Dermis microvascular lymphatic vessel endothelial cell (primary cell): ENCODE measurements at places on chromosomes 5 and 9.

GRCh38 chr5:75716715-75717081, 539 bp downstream of the POC5 start:
- DNase-seq, result no peak

DNA sequence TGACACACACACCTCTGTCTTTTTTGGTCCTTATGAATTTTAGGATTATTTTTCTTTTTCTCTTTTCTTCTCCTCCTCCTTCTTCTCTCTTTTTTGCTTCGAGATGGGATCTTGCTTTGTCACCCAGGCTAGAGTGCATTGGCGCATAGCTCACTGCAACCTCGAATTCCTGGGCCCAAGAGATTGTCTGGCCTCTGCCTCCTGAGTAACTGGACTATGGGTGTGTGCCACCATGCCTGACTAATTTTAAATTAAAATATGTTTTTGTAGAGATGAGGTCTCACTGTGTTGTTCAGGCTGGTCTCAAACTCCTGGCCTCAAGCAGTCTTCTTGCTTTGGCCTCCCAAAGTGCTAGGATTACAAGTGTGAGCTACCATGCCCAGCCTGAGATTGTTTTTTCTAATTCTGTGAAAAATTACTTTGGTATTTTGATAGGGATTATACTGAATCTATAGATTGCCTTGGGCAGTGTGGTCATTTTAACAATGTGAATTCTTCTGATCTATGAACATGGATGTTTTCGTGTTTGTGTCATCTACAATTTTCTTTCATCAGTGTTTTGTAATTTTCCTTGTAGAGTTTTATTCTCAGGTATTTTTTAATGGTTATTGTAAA, 7.7 kb downstream of the AHRR start:
- DNase-seq, result no peak

DNA sequence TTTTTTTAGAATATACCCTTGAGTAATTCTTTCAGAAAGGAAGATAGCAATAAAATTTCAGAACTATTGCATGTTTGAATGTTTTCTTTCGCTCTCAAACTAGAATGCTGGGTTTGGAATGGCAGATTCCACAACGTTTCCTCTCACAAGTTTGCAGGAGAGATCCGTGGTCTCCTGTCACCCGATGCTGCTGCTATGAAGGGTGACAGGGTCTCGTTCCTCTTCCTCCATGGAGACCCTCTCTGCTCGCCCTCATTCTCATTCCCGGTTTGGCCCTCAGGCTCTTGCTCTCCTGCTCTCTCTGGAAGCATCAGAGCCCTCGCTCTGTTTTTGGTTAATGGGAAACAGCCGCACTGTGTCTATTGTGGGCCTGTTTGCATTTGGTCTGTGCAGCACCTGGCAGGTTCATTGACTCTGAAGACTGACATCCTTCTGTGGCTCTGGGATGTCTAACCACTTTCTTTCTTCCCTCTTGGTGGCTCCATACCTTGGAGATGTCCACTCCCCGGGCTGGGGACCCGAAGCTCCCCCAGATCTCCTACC, 12.6 kb upstream of the FAM163B start:
- no peak for DNase-seq

- no peak for DNase-seq
These were observed 117.0 kb upstream of the BOD1 start for GRCh38 chr5:173733425-173733824.

DNA sequence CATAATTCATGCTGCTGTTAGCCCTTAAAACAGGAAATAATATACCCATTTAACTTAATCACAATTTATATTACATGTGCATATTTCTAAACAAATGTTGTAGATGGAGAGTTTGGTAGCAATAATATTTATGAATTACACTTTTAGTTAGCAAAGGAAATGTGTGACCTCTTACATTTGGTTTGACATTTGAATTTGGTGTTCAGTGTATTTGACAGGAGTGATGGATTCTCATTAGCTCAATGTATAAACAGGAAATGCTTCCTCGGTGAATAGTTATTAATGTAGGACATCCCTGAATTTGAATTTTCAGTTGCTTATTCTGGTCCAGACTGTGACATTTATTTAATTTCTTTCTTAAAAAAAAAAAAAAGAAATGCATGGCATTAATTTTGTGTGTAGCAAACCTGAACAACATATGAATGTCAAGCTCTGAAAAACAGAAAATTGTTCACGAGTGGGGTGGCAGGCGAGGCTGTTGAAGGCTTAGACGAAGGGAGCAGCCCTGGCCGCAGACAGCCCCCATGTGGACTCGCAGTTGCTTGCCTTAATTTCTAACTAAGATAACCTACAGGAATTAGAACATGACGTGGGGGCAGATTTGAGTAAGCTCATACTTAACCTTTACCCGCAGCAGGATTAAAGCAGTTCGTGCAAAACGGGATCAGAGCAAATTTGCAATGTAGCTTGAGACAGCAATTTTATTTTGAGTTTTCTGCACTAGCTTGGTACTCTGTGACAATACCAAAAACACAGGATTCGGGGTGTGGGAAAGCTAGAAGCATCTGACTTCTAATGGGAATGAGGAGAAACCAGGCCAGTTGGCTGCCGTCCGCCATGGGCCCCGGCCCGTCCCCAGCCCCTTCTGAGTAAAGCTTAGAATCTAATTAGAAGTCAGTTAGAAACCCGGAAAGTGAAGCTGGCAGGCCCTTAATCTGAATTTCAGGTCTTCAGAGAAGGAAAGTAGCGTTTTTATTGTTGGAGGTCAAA, 134.3 kb downstream of the MACROH2A1 start:
- DNase-seq, result no peak

DNA sequence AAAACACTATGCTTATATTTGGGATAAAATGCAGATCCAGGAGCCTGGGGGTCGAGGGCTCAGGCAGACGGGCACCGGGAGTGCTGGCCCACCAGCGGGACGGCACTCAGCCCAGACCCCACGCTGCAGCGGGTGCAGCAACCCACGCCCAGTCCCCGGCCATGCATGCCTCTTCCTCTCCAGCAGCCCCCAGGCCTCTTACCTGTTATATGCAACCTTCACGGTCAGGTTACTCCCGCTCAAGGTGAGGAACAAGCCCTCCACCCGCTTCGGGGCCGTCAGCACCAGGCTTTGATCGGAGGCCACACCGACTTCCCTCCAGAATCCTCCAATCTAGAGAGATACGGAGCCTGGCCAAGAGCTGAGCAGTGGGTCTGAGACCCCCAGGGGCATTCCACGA, 1.2 kb downstream of the LCN8 start:
- DNase-seq, result no peak
